Esophagus muscularis mucosa (tissue), 4 donors: ENCODE measurements at places on chromosomes 2 and 18. TPM values are rescaled to one million over a fixed set of nuclear protein-coding genes. Genes with fewer than 3 reads are reported as not detected.

GRCh38 chr18:74901362-74902146 is 303.9 kb downstream of the ZNF407 start:
- DNase-seq, result no peak

- no peak for DNase-seq
These were observed 114.5 kb upstream of the STPG4 start for GRCh38 chr2:47269316-47270232.

GRCh38 chr18:28063271-28063761 is 113.6 kb downstream of the CDH2 start:
- DNase-seq, result no peak

DNA sequence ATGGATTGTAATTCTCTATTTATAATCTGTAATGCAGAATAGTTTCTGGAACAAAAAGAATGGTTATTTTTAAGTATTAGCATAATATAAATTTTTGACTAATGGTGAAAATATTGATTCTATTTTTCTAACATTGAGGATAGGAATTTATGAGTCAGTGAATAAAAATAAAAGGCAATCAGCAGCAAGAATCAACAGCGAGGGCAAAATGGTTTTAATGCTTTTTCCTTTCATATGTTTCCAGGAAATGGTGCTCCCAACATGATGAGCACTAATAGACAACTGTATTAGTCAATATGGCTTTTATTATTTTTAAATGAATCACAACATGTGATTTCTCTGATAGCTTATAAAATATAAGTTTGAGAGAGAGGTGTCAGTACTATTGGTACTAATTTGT is 90.7 kb upstream of the TFPI start:
- DNase-seq, result no peak

DNA sequence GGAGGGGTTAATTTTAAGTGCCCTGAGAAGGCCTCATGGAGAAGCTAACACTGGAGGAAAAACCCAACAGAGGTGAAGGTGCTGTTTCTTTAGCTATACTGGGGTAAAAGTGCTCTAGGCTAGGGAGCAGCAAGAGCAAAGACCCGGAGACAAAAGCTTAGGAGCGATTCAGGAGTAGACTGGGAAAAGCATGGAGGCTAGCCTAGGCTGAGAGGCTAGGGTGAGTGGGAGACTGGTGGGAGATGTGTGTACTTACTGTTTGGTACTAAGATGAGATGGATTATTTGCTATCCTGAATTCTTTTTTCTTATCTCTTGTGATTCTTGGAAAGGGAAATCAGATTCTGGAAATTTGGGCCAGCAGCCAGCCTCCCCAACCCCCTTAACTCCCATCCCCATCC is 2.0 kb downstream of the GIGYF2 start:
- no peak for DNase-seq

GRCh38 chr2:216575465-216575864 is 57.8 kb upstream of the IGFBP2 start:
- no peak for DNase-seq

- no peak for DNase-seq
These were observed 124.4 kb downstream of the ASB1 start for GRCh38 chr2:238551091-238551490.

- DNase-seq, result no peak
These were observed 518.8 kb downstream of the LRP1B start for GRCh38 chr2:141611981-141612380.

GRCh38 chr2:215796140-215796855 is 217.1 kb downstream of the MREG start:
- no peak for DNase-seq

DNA sequence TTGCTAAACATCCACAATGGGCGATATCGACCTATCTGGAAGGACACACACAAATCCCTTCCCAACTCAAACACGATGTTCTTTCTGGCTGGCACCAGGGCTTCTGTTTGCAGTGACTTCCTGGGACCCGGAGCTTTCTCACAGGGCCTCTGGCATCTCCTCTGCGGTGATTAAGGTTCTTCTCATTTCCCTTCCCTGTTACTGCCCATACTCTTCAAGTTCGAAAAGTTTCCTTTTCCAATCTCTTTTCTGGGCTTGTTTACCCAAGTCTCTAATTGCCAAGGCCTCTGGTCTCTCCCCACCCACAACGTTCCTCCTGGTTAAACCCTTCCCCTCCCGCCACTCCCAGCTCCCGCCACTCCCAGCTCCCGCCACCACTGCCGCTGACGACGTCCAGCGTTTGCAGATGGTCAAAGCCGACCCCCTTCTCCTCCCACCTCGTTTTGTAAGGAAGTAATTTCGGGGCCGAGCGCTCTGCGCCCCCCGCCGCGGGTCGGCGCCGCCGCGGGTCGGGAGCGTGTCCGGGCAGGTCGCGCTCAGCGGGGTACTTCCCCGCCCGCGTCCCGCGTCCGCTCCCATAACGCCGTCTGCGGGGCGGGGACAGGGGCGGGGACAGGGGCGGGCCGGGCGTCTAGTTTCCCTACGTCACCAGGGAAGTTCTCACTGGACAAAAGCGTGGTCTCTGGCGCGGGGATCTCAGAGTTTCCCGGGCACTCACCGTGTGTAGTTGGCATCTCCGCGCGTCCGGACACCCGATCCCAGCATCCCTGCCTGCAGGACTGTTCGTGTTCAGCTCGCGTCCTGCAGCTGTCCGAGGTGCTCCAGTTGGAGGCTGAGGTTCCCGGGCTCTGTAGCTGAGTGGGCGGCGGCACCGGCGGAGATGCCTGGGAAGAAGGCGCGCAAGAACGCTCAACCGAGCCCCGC is at the start of gene PMAIP1:
Gene PMAIP1, plus strand, starts transcription at position 699 of the 924 bp plus-strand sequence. Its CDS starts 182 bp downstream, at position 881.
- DNase-seq, result peak; percentile 95

The CCDC74B gene
- 4.9 TPM for total RNA-seq

The KLHL29 gene
- total RNA-seq, result 26.1 TPM

The VPS54 gene
- 24.0 TPM for total RNA-seq

The SYT4 gene
- total RNA-seq, result 1.2 TPM
